Spinal cord (tissue), 10 donors: ENCODE measurements at places on chromosomes 6 and 20. TPM values are rescaled to one million over a fixed set of nuclear protein-coding genes. Genes with fewer than 3 reads are reported as not detected.
A peak's percentile ranks its signal among the peaks of the same experiment; 100 is the strongest.

Gene PACSIN1
- 16.6 TPM for total RNA-seq

- H3K27ac ChIP-seq: no peak overlapping the region
- no peak overlapping the region for H3K4me3 ChIP-seq
- peaks cover 17% of the 10 kb centered on the region for H3K4me1 ChIP-seq
- H3K27me3 ChIP-seq: no peaks in the 10 kb centered on the region
- H3K36me3 ChIP-seq: no peaks in the 10 kb centered on the region
- no peak for DNase-seq
Measured at GRCh38 chr6:26187292-26187691, 100.1 kb downstream of the HFE start.

Gene RAB44
- 0.59 TPM for total RNA-seq

- no peak overlapping the region for H3K27ac ChIP-seq
- no peak overlapping the region for H3K4me3 ChIP-seq
- no peaks in the 10 kb centered on the region for H3K27me3 ChIP-seq
- peaks cover 5% of the 10 kb centered on the region for H3K36me3 ChIP-seq
- peaks cover 27% of the 10 kb centered on the region for H3K4me1 ChIP-seq
Measured at GRCh38 chr6:5782783-5783547, 223.8 kb downstream of the NRN1 start.

Gene KCNK15
- total RNA-seq: 0.30 TPM

- H3K36me3 ChIP-seq: no peaks in the 10 kb centered on the region
- no peak overlapping the region for H3K27ac ChIP-seq
- no peaks in the 10 kb centered on the region for H3K4me1 ChIP-seq
- DNase-seq: no peak
Measured at GRCh38 chr6:41122373-41122772, 31.8 kb downstream of the TREML1 start.

Gene BIRC7
- 1.4 TPM for total RNA-seq

DNA sequence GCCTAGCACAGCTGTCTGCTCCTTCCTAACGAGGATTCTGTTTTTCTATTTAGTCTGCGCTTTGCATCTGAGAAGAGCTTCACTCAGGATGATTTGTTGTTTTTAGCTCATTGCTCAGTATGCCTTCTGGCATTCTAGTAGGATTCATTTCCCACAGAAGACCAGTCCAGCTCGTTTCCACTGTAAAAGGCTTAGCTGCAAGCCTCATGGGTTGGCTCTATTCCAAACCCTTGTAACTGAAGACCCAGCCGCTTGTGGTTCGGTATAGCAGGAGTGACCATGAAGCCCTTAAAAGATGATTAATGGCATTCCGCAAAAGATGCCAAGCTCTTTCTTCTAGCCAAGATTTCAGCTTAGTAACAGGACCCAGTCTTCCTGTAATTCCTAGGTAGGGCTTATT is 7.2 kb downstream of the ADGRF1 start:
- H3K4me1 ChIP-seq: no peaks in the 10 kb centered on the region
- no peaks in the 10 kb centered on the region for H3K36me3 ChIP-seq

DNA sequence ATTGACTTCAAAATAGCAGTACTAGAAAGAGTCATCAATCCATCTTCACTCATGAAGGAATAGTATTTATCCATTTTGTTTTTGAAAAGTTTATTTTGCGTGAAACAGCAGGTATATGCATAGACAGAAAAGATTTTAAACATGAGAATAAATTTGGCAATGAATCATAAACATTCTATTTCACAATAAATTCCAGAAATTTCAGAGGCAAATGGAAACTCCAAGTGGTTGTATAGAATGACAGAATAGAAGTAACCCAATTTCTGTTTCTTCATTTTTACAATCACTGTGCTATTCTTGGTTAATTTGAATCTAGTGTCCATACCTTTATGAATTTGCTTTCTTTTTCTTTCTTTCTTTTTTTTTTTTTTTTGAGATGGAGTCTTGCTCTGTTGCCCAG is 173.0 kb upstream of the ECI2 start:
- H3K27ac ChIP-seq: no peak overlapping the region
- H3K4me3 ChIP-seq: no peak overlapping the region
- no peaks in the 10 kb centered on the region for H3K27me3 ChIP-seq
- H3K4me1 ChIP-seq: no peaks in the 10 kb centered on the region

Gene ZNF334
- total RNA-seq: 17.6 TPM

GRCh38 chr20:10524034-10524476 is 89.0 kb downstream of the SLX4IP start:
- H3K4me3 ChIP-seq: no peak overlapping the region
- no peaks in the 10 kb centered on the region for H3K27me3 ChIP-seq

DNA sequence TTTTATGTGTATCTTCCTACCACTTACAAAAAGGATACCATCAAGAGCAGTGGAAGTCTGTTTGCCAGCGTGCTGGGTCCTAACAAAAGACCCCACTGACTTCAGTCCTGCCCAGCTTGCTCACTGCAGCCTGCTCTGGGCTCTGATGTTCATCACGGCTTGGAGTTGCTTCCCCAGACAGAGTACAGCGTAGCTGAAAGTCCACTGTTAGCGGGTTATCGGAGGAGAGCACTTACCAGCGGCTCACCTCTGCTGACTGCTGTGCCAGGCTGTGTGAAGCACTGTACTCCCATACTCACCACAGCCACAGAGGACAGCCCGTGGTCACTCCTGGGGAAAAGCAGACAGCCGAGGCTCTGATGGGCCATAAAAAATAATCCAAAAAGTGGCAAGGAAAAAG is 40.2 kb downstream of the CTCFL start:
- peaks cover 10% of the 10 kb centered on the region for H3K4me1 ChIP-seq
- H3K27me3 ChIP-seq: peaks cover 2% of the 10 kb centered on the region
- no peaks in the 10 kb centered on the region for H3K36me3 ChIP-seq
- no peak overlapping the region for H3K27ac ChIP-seq

Gene BTN1A1
- total RNA-seq: not detected

DNA sequence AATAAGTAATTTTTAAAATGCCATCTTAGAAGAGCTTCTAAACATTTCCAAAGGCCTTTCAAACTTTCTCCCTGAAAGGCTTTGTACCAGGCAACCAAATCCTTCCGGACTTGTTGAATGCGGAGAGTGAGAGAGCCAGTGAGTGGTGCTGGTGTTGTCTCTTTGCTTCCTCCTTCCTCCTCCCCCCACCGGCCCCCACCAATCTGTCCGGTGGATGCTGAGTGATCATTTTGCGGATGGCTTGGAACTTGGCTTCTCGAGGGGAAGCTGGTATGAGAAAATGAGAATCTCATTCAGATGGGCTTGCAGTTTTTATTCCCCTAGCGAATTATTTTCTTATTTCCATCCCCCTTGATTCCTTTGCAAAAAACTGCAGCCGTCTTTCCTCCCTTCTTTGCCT is 97.3 kb downstream of the ANKRD60 start:
- peak overlapping the region; percentile 77 for H3K27ac ChIP-seq
- no peaks in the 10 kb centered on the region for H3K36me3 ChIP-seq
- peaks cover 60% of the 10 kb centered on the region for H3K4me1 ChIP-seq
- H3K27me3 ChIP-seq: peaks cover 6% of the 10 kb centered on the region
- no peak overlapping the region for H3K4me3 ChIP-seq

DNA sequence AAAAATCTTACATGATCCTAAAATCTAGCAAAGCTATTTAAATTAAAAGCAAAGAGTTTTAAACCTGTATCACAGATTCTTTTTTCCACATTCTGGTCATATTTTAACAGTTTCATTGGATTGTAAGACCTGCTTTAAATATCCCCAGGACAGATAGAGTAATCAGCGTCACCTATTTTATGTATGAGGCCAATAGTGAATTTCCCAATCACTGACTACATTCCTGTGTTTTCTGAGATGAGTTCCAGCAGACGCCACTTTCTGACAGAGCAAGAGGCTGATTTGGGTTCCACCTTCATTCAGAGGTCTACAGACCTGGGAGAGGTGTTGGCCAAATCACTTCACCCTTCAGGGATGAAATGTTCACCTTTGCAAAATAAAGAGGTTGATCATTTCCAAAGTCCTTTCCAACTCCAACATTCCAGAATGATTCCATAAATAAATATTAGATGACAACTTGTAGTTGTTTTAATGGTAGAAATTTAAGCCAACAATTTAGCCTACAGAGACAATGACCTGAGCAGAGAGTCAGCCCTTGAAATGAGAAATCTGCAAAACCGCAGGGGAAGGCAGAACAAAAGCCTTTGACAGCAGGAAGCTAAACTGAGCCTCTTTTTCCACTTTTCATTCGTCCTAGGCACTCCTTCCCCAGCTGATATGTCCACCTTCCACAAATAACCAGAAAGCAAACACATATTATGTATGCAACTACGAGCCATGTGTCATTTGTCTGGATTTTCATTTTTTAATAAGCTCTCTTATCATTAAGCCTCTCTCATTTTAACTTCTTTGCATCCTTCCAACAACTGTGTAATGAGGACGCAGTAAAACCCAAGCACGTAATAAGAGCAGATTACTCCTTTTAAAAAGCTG is 105.2 kb downstream of the TFAP2A start:
- H3K36me3 ChIP-seq: no peaks in the 10 kb centered on the region
- no peak overlapping the region for H3K4me3 ChIP-seq
- no peak overlapping the region for H3K27ac ChIP-seq
- no peaks in the 10 kb centered on the region for H3K27me3 ChIP-seq
- no peak for DNase-seq

- H3K36me3 ChIP-seq: no peaks in the 10 kb centered on the region
- no peaks in the 10 kb centered on the region for H3K27me3 ChIP-seq
- H3K4me3 ChIP-seq: no peak overlapping the region
- H3K27ac ChIP-seq: peak overlapping the region; percentile 87
- DNase-seq: no peak
Measured at GRCh38 chr6:6725468-6726209, 137.1 kb downstream of the LY86 start.

Gene OXT
- total RNA-seq: 0.33 TPM

DNA sequence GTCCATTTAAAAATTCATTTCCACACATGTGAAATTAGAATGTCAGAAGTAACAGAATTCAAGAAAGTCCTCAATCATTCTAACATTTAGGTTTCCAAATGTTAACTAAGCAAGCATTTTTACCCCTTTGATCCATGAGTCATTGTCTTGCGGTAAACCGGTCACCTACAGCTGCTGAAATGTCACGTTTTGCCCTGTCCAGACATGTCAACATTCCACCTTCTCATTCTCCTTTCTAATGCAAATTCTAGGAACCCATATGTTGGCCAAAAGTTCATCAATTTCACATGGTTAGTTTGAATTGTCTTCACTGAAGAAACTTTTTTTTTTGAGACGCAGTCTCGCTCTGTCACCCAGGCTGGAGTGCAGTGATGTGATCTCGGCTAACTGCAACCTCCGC is 117.2 kb downstream of the IPCEF1 start:
- H3K27ac ChIP-seq: no peak overlapping the region
- DNase-seq: no peak
- no peaks in the 10 kb centered on the region for H3K4me1 ChIP-seq

GRCh38 chr6:139135578-139136545 is 982 bp downstream of the HECA start:
- H3K27ac ChIP-seq: peak overlapping the region; percentile 70
- H3K27me3 ChIP-seq: no peaks in the 10 kb centered on the region
- DNase-seq: no peak
- H3K4me1 ChIP-seq: peaks cover 12% of the 10 kb centered on the region
- no peaks in the 10 kb centered on the region for H3K36me3 ChIP-seq

Gene DEF6
- total RNA-seq: 6.2 TPM
